Large intestine (tissue), 12 donors: ENCODE measurements at places on chromosomes 7 and 10. TPM values are rescaled to one million over a fixed set of nuclear protein-coding genes. Genes with fewer than 3 reads are reported as not detected.

Gene PVRIG
- 1.5 TPM for polyA plus RNA-seq

Gene UCMA
- not detected for polyA plus RNA-seq

Gene SKIDA1
- 1.9 TPM for polyA plus RNA-seq

Gene SFRP5
- polyA plus RNA-seq, result 25.0 TPM

Gene CYP3A7
- polyA plus RNA-seq, result 1.8 TPM
